DMS 273 treated with DMSO at 0.1 percent for 48 hours (cell line): ENCODE measurements at places on chromosomes 5 and 9.
A peak's percentile ranks its signal among the peaks of the same experiment; 100 is the strongest.

DNA sequence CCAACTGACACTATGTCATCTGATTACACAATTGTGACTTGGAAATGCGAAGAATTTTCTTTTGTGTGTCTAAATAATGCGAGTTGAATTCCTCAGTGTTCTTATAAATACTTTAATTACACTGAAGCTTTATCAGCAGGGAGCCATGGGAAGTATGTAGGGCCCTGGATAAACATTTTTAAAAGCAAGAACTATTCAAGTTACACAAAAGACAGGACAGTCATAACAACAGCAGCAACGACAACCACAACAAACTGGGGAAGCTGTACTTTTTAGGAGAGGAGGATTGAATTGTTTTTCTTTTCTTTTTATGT, 250.3 kb upstream of the ZNF608 start:
- DNase-seq = no peak

GRCh38 chr9:128026255-128026772, 40.8 kb downstream of the NAIF1 start:
- DNase-seq = no peak

DNA sequence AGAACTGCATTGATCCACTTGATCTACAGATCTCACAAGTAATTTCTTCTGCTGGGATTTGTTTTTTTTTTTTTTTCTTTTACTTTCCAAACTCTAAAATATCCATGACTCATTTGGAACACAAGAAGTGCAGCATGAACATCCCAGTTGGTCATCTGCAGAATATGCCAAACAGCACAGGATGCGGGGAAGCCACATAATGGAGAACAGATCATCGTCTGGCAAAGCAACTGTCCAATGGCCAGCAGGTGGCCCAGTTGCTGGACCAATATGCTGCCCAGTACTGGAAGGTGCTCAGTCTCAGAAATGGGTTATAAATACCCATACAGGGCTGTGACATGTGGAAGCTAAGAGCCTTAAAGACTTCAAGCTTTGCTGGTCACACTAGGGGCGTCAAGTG, 221.3 kb upstream of the TAS2R1 start:
- DNase-seq = no peak

DNA sequence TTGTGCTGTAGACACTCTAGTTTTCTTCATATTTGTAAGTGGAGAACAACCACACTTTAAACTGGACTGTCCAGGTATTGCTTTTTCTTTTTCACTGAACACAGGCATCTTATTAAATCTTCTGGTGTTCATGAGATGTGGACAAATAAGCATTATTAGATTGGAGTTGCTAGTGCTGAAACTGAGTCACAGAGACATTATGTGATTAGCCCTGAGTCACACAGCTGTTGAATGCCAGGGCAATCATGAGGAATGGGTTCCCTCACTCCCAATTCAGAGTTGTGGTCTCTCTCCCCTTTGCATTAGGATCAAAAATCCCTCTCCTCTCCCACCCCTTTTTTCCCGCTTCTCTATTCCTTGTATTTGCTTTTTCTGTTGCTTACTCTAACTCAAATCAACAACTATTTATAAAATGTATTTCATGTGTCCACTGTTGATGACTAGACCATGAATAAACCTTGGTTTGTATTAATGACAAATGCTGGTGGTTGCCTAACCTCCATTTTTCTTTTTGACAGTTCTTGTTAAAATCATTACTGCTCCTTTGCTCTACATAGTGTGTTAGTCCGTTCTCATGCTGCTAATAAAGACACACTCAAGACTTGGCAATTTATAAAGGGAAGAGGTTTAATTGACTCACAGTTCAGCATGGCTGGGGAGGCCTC, 738.2 kb downstream of the BRINP1 start:
- DNase-seq = no peak

GRCh38 chr5:64794053-64794770, 25.5 kb downstream of the CWC27 start:
- no peak for DNase-seq

DNA sequence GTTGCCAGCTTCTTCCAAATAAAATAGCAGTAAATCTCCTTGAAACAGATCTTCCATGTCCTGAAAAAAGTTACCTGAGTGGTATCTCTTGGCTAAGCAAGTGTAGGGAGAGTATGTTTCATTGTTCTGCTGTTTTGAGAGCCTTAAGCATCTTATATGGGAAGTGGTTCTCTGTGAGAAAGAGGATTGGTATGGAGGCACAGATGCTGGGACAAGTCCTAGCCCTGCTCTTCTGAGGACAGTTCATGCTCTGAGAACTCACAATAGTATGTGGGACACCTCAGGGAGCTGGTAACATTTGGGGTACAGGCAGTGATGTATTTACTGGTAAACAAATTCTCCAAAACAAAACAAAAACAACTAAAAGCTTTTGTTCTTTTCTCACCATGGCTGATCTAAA, 2.0 kb downstream of the PPP3R2 start:
- DNase-seq = no peak

GRCh38 chr9:94157050-94157801, 73.0 kb downstream of the PTPDC1 start:
- peak; percentile 17 for DNase-seq

DNA sequence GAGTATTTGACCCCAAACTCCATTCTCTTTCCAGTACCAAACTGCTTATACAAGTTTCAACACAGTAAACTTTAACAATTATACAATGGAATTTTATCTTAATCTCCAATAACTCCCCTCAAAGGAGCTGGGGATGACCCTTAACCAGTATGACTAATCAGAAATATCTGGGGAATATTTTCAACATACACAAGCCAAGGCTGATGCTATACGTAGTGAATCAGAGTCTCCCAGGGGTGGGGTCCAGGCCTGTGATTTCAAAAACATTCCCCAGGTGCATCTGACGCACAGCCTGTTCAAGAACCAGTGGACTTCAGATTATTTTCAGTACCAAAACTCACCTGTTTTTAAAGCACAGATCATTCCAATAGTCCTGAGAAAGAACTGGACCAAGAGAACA, 11.8 kb upstream of the SEMA5A start:
- no peak for DNase-seq

DNA sequence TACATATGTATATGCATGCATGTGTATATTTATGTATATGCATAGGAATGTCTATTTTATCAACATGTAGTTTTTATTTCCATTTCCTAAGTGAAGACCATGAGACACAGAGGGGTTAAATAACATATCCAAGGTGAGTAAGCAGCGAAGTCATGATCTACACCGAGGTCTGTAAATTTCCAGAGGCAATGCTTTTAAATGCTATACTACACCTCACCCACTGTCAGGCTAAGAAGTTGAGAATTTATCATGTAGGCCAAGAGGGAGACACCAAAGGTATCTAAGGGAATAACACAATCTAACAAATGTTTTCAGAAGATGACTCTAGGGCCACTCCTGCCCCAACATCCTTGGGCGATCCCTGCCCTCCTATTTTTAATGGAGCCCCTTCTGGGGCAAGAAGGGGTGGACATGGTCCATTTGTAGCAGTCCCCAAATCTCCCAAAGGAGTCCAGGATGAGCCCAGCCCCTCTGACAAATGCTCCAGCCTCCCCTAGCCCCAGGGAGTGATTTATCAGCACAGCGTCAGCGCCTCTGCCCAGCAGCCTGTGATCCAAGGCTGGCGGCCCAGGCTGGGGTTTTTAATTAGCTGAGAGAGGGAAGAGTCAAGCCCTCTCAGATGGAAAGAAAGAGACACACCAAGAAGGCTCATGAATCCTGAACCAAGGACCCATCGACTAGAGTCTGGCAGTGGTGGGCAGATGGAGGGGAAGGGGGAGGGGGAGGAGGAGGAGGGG, 339.9 kb downstream of the ASTN2 start:
- DNase-seq = no peak

DNA sequence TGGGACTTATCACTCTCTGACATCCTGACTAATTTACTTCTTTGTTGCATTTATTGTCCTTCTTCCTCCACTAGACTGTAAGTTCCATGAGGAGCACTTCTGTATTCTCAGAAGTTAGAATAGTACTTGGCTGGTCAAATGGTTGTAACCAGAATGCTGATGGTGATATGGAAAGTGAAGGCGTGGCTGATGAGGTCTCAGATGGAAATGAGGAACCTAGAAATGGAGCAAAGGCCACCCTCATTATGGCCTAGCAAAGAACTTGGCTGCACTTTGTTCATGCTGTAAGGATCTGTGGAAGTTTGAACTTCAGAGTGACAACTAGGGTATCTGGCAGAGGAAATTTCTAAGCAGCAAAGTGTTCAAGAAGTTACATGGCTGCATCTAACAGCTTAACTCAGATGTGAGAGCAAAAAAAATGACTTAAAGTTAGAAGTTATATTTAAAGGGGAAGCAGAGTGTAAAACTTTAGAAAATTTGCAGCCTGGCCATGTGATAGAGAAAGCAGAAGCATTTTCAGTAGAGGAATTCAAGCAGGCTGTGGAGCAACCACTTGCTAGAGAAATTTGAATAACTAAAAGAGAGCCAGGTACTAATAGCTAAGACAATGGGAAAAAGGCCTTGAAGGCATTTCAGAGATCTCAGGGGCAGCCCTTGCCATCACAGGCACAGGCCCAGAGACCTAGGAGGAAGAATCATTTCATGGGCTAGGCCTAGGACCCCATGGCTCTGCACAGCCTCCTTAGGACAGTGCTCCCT, 14.9 kb upstream of the SLC22A5 start:
- no peak for DNase-seq

DNA sequence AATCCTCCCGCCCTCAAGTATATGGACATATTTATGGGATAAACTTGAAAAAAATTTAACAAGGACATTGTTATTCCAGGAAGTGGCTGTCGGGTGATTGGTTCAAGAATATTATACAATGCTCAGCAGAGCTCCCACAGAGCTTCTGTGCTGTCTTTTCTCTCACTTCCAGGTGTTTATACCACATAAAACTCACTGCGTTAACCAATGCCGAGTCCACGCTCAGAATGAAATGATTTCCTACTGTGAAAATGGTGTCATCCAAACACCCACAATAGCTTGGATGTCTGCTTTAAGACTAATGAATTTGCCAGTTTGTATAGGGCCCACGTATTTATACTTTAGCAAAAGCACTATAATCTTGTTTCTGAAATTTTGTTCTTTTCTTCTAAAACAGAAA, 368.2 kb downstream of the NDUFS4 start:
- DNase-seq = no peak

DNA sequence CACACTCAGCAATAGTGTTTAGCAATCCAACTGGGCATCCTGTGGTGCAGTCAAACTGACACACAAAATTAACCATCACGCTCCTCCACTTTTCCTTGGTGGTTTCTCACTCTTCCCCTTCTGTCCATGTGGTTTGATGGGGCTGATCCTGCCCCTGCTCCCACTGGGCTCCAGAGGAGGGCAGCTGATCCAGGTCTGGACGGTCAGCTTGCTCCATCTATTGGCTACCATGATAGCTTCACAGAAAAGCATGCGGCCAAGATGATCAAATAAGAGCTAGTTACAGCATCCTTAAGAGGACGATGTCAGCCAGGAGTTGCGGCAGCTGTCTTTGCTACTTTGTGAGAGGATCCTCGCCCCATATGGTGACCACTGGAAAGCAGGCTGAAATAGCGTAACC, 29.6 kb upstream of the RANBP17 start:
- no peak for DNase-seq

GRCh38 chr5:110852053-110852452, 113.2 kb downstream of the SLC25A46 start:
- DNase-seq = no peak

GRCh38 chr5:144864118-144864517, 693.4 kb downstream of the KCTD16 start:
- no peak for DNase-seq

GRCh38 chr5:1282131-1282992, 12.5 kb downstream of the TERT start:
- DNase-seq = no peak

DNA sequence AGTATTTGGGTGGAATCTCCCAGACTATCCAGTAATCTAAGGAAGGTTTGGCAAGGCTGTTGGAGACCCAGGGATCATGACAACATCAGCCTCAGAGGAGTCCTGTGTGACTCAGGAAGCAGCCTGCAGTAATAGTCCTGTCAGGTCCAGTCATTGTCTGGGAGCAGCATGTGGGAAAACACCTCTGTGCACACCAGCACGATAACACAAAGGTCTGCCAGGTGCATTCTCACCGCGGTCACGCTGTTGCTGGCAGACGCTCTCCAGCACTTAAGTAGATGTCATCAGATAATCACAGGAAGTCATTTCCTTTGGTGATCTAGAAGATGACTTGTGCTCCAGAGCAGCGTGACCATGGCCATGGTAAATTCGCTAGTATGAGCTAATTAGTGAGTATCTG, 99.2 kb upstream of the IQGAP2 start:
- DNase-seq = no peak

GRCh38 chr5:158430166-158430797, 571.3 kb upstream of the CLINT1 start:
- DNase-seq = no peak

DNA sequence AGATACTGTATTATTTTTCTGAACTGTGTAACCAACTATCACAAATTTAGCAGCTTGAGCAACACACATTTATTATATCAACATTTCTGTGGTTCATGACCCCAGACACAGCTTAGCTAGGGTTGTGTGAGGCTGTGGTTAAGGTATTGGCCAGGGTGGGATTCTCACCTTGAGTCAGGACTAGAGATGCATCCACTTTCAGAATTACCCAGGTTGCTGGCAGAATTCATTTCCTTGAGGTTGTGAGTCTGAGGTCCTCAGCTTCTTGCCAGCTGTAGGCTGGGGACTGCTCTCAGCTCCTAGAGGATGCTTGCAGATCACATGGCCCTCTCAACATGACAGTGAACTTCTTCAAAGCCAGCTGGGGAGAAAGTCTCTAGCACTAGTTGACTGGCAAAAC, 122.5 kb upstream of the RASGRF2 start:
- no peak for DNase-seq

DNA sequence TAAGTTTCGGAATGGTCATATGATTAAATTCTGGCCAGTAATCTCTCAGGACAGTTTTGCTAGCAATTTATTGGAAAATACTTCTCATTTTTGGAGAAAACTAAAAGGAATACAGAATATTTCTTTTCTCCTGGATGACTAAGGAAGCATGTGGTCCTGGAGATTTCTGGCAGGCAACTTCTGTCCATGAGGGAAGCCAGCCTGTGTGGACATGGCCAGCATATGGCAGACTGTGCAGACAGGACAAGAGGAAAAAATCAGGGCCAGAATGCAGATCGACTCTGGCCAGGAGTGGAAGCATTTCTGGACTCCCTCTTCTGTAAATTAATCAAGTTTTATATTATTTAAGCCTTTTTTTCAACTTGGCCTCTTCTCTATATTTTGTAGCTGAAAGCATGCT, 100.4 kb upstream of the CDH18 start:
- peak; percentile 2 for DNase-seq
